Right forelimb (tissue), 1 donor: ENCODE measurements at places on chromosomes 16 and 17.

DNA sequence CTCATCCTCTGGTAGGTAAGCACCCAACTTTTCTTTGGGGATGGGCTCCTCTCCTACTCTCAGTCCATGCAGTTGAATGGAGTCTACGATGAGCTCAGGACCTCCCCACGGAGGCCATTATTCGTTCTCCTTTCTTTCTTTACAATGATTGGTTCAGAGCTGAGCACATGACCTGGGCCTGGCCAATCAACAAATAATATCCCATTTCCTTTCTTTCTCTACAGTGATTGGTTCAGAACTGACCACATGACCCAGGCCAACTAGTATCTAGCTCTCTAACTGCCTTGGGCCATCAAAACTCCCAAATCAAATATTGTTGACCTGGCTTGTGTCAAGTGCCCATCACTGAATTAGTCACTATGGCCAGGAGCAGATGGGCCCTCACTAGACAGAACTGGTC, 129.2 kb downstream of the USP31 start:
- DNase-seq, result no peak

DNA sequence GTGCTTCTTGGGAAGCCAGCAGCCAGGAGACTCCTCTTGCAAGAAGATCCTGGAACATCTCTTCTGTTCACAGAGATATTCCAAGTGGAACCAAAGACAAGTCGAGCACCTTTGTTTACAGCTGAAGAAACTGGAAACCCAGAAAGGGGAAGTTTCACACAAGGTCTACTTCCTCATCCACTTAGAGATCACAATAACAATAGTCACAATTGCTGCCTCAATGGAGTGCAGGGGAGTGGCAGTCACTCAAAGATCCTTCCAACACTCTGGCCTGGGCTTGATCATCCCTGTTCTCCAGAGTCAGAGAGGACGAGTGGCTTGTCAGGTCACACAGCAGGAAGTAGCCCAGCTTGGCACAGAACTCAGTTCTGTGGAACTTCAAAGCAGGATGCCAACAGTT, 46.9 kb upstream of the SIAH1 start:
- peak; percentile 20 for DNase-seq

DNA sequence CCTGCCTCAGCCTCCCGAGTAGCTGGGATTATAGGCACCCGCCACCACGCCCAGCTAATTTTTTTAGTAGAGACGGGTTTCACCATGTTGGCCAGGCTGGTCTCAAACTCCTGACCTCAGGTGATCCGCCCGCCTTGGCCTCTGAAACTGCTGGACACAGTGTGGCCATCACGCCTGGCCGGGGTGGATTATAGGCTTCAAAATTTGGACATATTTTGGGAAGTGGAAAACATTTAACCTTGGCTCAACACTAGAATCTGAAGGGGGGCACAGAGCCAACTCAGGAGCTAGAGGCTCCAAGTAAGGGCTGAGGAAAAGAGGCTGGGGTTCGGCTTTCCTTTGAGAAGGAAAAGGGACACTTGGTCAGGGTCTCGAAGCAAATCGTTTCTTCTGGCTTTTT, 2.2 kb upstream of the CDK5R1 start:
- DNase-seq, result no peak

- peak; percentile 47 for DNase-seq
Observed at GRCh38 chr16:76614269-76614668, 337.1 kb downstream of the CNTNAP4 start.

DNA sequence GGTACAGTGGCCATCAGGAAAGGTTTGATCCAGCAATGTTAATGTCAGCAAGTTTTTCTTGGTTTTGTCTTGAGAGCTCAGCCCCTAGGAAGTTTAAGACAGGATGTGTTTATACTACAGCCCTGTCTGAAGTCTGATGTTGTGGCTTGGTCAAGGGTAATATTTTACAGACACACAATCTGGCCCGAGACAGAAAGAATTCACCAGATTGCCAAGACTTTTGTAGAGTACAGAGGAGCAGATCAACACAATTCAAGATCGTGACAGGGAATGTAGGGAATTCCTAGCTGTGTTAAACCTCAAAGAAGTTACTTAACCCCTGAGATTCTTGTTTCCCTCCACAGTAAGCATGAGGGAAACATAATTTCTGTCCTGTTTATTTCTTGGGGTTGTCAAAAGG, 63.1 kb downstream of the SHISA9 start:
- no peak for DNase-seq

- no peak for DNase-seq
Observed at GRCh38 chr17:78322858-78323455, 36.9 kb downstream of the SOCS3 start.

GRCh38 chr17:11899537-11899942, 97.7 kb downstream of the ZNF18 start:
- no peak for DNase-seq

DNA sequence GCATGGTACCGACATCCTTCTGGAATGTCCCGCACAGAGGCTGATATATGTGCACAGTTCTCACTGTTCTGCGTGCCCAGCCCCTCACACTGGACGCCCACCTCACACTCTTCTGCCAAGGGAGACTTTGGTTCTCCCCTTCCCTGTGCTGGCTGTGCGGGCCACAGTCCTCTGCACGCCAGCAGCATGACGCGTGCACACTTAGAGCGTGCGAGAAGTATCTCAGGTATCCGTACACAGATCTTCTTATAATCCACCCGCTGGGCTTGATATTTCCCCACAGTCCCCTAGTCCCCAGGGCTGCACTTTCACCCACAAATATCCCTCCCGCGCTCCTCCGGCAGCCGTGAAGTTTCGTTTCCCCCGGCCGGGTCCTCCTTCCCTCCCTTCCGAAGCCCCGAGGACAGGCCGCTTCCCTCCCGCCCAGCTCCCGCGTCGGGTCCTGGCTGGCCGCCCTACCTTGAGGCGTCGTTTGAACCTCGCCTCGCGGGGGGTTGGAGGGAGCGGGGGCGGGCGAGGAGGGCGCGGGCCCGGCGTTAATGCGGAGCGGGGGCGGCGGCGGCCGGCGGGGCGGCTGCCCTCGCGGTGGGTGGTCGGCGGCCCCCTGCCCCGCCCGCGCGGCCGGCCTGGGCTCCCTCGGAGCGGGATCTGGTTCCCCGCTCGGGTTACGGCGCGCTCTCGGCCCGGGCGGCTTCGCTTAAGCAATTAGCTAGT, 5.0 kb upstream of the FOXF1 start:
- DNase-seq, result no peak

DNA sequence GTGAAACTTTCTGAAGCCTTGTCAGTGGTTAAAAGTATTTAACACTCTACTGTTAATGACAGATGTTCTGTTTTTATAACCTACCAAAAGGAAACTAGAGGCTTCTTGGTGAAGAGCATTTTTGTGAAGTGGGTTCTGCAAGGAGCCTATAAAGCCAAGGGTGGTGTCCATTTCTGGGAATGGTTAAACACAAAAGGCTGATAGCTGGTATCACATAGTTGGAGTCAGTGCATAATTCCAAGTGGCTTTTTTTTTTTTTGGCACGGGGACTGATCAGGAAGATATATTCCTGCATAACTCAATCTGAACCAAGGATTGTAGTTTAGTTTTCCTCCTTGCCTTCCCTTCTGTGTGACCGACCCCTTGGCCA, 27.6 kb upstream of the KPNB1 start:
- DNase-seq, result no peak

DNA sequence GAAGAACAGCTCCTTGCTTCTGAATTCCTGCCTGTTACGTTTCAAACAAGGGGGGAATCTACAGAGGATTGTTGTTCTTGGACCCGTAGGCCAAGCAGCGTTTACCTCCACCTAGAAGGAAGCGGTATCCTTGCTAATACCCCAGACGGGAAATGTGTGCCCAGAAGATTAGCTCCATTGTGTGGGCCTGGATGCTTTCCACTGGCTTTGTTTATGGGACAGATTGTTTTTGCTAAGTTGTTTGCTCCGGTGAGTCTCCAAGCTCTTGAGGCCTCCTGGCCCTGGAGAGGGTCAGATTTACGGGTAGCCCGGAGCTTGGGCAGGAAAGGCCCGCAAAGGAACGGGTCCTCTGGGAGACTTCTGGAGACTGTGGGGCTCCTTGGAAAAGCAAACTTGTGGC, 28.4 kb upstream of the MRTFB start:
- no peak for DNase-seq

GRCh38 chr16:87628940-87629339, 26.6 kb downstream of the JPH3 start:
- DNase-seq, result no peak

DNA sequence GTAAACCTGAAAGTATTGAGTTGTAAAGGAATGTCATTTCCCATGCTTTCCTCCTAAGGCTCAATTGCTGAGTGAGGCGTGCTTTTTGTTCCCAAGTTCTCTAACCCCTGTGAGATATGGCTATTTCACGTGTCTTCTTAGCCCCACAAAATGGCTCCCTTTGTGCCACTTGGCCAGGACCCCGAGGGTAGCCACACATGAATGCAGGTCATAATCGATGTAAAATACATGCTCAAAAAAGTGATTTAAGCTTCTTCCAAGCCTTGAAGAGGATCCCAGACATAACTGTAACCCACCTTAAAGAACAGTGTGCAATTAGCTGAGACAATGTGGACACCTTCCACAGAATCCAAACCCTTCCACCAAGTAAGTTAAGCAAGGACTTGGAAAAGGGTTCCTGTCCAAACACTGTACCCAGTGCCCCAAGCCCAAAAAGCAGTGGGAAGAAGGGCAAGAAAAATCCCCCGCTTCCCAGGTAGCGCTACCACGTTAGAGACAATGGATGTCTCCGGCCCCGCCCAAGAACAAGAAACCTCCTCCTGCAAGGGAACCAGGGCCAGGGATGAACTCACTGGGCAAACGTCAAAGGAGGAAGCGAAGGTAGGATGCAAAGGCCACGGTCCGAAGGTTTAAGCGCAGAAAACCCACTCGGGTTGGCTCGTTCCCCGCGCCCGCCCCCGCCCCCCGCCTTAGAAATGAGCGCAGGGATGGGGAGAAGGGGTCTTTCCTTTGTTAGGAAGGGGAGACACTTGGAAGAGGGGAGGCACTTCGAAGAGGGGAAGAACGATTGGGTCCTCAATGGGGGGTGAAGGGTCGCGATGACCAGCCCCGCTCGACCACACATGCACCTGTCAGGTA, 1.2 kb downstream of the JPT1 start:
- DNase-seq, result peak; percentile 56

GRCh38 chr16:69276148-69277115, 34.7 kb upstream of the VPS4A start:
- DNase-seq, result peak; percentile 78

- no peak for DNase-seq
Observed at GRCh38 chr17:57531648-57532504, 213.2 kb downstream of the CCDC182 start.

GRCh38 chr17:27663936-27664605, 33.1 kb downstream of the LGALS9 start:
- DNase-seq, result no peak

GRCh38 chr17:34400301-34400931, 37.4 kb upstream of the CCL1 start:
- no peak for DNase-seq

GRCh38 chr16:80623376-80623775, 82.6 kb downstream of the DYNLRB2 start:
- no peak for DNase-seq

DNA sequence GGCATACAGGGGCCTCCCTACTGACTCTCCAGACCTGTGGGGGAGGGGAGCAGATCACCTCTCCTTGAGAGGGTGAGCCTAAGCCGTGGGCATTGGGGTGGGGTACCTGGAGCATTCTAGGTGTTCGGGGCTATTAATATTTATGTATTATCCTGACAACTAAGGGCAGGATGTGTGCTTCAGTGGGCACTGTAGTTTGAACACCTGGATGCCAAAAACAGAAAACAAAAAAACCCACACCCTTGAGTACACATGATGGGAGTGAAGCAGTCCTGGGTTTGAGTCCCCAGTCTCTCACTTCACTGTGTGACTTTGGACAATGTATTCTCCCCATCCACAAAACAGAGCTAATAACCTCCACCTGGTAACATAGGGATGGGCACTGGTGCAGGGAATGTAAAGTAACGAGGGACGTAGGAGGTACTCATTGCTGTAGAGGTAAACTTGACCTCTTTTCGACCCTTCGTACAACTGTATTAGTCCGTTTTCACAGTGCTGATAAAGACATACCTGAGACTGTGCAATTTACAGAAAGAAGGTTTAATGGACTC, 257.8 kb downstream of the CPPED1 start:
- DNase-seq, result no peak

DNA sequence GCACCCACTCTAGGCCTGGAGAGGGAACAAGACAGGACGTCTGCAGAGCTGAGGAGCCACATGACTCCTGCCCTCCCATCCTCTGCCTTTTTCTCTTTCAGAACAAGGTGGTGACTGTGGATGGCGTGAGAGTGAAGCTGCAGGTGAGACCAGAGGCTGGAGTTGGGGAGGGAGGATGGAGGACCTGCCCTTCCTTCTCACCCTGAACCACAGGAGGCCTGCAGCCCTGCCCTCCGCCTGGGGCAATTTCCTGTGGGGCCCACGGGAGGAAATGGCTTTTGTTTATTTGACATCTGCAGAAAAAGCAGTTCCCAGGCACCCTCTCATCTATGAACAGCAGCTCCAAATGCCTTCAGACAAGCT, 5.1 kb downstream of the RAB37 start:
- no peak for DNase-seq

DNA sequence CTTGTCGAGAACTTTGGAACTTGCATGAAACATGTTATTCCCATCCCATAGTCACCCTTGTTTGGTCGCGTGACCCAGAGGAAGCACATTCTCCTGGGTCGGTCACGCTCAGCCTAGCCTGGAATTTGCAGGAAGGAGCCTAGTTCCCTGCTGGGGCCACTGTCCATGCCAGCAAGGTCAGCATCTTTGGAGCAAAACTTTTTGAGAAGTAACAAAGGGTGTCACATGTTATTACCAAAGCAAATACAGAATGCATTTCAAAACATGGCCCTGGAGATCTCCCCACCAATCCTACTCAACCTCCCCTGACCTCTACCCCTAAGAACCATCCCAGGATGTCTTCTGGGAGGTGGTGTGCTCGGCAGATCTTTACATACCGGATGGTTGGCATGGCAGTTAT, 26.2 kb upstream of the IRF8 start:
- DNase-seq, result no peak

DNA sequence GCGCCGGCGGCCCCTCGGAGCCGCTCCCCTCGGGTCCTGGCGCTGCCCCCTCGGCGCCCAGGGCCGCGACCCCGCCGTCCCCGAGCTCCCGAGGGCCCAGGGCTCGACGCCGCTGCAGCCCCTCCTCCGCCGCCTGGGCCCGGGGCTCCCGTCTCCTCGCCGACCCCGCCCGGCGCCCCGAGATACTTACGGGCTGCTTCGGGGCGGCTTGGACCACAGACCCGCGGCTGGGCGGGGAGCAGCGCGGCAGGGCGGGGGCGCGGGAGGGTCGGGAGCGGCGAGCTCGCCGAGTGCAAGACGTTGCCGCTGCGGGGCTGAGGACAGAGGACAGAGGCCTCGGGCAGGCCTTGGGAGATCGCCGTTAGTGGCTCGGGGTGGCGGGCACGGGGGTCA, 290 bp downstream of the TOB1 start:
- DNase-seq, result no peak

GRCh38 chr17:80830020-80830780, 161.4 kb upstream of the CHMP6 start:
- DNase-seq, result no peak

- DNase-seq, result no peak
Observed at GRCh38 chr16:92431-93339, 14.7 kb downstream of the MPG start.

DNA sequence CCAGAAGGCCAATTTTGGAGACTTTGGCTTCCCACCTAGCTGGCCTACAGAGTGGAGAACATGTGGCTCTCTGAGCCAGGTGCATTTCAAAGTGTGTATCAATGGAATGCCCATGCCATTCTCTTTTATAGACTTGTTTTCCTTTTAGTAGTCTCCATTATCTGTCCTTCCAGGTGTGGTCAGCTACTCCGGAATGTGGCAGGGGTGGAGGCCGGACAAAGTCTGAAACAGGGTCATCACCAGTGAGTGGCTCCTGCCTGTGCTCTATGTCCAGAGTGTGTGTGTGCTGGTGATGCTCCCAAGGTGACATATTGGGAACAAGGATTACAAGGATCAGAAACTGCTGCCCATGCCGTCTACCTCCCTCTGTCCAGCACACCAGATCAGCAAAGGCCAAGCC, 3.8 kb upstream of the TMEM220 start:
- no peak for DNase-seq
